Right lobe of liver (tissue), 6 donors: ENCODE measurements at places on chromosomes 5 and 9.

- no peak for DNase-seq
Measured at GRCh38 chr5:88689668-88690408, 193.1 kb downstream of the MEF2C start.

DNA sequence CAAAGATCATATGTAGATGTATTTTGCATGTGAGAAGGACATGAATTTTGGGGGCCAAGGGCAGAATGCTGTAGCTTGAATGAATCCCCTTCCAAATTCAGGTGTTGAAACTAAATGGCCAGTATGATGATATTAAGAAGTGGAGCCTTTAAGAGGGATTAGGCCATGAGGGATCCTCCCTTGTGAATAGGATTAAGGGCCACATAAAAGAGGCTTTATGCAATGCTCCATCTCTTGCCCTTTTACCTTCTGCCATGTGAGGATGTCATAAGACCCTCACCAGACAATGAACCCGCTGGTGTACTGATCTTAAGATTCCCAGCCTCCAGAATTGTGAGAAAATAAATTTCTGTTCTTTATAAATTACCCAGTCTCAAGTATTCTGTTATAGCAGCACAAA is 206.1 kb downstream of the YTHDC2 start:
- DNase-seq = no peak

DNA sequence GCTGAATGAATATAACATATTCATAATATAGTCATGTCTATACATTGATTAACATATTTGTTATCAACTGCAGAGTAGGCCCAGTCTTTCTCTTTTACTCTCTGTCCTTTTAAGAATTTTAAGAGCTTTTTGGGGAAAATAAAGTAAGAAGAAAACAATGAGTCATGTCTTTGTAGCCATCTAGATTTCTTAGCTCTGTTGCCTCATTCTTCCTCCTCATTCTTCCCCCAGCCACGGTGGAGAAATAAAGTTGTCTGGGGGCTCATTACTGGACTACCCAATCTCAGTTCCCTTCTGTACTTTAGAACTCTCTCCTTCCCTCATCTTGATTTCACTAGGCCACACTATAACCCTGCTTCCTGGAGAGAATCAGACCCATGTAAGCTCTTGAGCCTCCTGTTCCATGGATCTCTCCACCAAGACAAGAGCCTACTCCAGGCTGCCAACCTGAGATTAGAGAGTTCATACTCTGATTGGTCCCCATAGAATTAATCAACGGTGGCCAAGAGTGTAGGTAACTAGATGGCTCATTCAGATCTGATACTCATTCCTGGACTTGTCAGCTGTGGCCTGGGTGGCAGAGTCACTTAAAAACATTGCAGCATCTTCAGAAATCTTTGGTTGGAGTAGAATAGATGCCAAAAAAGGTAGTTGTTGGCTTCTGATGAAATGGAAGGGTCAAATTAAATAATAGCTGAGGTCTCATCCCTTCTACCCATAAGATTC is 44.2 kb downstream of the ITGA1 start:
- DNase-seq = no peak

DNA sequence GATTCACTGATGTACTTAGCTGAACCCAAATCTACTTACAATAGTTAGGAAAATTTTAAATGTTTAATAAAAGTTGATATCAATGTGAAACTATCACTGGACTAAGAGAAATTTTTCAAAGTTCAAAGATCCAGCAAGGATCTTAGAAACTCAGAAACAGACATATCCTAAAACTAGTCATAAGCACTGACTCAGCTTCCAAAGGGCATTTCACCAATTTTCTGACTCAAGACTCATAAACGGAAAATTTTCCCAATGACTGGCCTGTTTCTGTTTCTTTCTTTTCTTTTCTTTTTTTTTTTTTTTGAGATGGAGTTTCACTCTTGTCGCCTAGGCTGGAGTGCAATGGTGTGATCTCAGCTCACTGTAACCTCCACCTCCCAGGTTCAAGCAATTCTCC is 66.6 kb downstream of the CDC14B start:
- DNase-seq = no peak

- DNase-seq = no peak
Measured at GRCh38 chr9:38328765-38329164, 63.7 kb upstream of the ALDH1B1 start.
